ENCODE measurements at places on chromosomes 6 and 20.

GRCh38 chr20:45372241-45372640 lies 5.9 kb downstream of the TP53TG5 start:
- DNase-seq, result no peak

- DNase-seq, result no peak
Observed at GRCh38 chr6:19841181-19841580, 4.0 kb downstream of the ID4 start.

DNA sequence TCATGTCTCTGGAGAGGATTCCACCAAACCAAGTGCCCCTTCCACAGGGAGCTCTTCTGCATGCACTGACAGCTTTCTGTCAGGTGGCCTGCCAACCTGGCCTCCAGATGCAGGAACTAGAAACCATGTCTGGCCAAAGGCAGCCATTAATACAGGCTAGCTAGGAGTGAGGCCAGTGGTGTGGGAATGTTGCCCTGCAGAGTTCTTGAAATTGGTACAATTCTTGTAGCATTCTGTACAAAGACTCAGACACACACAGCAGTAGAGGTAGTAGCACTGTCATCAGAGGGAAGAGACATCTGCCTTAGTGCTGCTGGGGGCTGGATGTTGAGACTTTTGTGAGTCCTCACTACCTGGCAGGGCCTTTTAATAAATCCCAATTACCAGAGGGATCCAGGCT lies 48.8 kb downstream of the RNF24 start:
- DNase-seq, result no peak

DNA sequence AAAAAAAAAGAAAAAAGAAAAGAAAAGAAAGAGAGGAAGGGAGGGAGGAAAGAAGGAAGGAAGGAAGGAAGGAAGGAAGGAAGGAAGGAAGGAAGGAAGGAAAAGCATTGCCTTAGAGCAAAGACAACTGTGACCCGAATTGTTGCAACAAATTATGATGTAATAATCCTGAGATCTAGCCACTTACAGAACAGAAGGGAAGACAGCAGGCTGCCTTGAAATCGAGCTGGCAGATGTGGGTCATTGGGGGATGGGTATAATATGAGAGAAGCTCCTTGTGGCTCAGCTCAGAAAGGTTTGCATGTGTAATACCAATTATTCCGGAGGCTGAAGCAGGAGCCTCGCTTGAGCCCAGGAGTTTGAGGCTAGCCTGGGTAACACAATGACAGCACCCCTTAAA lies 208.1 kb upstream of the PROKR2 start:
- no peak for DNase-seq

GRCh38 chr20:49725694-49726093 lies 12.0 kb upstream of the B4GALT5 start:
- no peak for DNase-seq

All from NCI-H1694 (cell line).